ENCODE measurements at places on chromosomes 2 and 18. TPM values are rescaled to one million over a fixed set of nuclear protein-coding genes. Genes with fewer than 3 reads are reported as not detected.
A peak's percentile ranks its signal among the peaks of the same experiment; 100 is the strongest.

Gene NAT8
- total RNA-seq = not detected

Gene SPP2
- total RNA-seq = not detected

- DNase-seq = peak; percentile 27
Measured at GRCh38 chr2:99858951-99859596, 283.3 kb downstream of the AFF3 start.

DNA sequence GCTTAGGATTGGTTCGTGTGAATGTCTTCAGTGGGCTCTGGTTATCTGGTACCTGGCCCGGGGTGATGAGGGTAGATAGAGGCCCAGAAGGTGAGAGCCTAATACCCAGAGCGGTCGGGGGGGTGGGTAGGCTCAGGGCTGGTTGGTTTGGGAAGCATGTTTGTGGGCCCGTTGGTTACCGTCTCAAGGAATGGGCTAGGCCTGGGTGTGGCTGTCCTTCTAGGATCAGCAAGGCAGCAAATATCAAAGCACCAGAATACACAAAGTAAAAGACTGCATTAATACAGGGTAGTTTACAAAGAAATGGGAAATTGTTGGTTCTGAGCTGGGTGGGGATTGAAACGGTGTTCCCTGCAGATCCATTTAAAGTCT, 6.0 kb upstream of the IL1R2 start:
- DNase-seq = no peak

GRCh38 chr2:70041663-70042062, 45.6 kb upstream of the PCBP1 start:
- no peak for DNase-seq

Gene CACNB4
- 1.2 TPM for total RNA-seq

Gene UPP2
- total RNA-seq = not detected

Gene IL36G
- total RNA-seq = not detected

DNA sequence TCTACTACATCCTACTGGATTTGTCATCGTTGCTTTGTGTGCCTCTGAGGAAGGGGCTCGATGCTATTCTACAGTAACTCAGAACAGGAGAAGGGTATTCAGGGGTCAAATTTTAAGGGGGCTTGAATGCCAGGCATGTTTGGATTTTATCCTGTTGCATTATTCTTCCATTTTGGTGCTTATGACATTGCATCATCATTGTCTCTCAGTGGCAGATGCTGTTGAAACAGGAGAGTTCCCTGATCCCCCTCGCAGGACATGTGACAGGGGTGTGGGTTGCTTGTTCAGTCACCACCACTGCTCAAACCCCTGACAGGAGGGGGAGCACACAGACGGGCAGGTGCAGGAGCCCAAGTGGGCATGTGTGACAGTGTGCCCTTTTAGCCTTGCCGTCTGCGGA, 156.7 kb downstream of the SLC4A3 start:
- no peak for DNase-seq

DNA sequence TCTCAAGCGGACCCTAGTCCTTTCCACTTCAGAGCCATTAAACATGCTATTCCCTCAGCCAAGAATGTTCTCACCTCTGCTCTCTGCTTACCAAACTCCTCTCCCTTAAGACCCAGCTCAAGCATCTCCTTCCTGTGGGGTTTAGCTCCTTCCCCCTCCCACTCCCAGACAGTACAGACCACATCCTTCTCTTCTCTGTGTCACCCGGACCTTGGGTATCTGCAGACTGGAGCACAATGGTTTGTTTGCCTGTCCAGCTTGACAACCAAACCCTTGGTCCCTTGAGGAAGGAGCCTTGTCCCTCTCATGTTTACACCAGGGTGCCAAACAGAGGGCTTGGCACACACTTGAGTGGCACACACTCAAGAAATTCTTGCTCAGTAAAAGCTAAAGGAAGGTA, 4.1 kb upstream of the CD8A start:
- DNase-seq = no peak

Gene DYNAP
- total RNA-seq = not detected

GRCh38 chr2:215644233-215644897, 208.5 kb upstream of the FN1 start:
- DNase-seq = no peak

Gene MOGAT1
- total RNA-seq = not detected

Gene PRKAG3
- not detected for total RNA-seq

DNA sequence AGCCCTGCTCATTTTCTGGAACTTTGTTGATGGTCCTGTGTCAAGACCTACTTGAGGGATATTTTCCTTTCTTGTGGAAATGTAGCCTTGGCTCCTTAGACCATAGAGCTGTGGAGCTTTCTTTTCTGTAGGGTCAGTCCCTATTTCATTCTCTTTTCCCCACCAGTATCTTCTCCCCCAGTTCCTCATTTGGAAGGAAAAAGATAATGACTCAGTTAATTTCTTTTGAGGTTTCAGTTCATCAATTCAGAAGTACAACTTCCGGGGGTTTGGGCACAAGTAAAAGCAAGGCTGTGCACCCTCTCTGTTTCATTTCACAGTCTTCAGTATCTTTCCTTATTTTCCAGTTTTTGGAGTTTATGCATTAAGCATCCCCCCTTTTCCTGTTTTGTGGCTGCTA, 70.7 kb downstream of the CDC42EP3 start:
- no peak for DNase-seq

Gene LHCGR
- not detected for total RNA-seq

- no peak for DNase-seq
Measured at GRCh38 chr2:21281791-21282514, 158.2 kb downstream of the TDRD15 start.

DNA sequence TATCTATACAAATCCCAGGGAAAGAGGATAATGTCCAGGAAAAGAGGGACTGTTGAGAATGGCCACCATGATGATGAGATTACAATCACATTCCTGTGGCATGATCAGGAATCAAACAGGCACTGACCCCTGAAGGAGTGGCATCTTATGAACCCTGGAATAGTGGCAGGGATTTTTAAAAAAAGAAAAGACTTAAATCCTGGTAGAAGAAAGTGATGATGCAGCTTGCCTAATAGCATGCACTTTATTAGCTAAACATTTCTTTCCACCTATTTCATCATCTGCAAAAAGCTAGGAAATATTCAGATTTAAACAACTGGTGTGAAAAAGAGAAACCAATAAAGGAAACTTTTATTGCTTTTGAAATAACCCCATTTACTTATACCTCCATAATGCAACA, 87.2 kb upstream of the FSHR start:
- no peak for DNase-seq

Gene C2orf78
- total RNA-seq = not detected

Gene DOK1
- 85.0 TPM for total RNA-seq

DNA sequence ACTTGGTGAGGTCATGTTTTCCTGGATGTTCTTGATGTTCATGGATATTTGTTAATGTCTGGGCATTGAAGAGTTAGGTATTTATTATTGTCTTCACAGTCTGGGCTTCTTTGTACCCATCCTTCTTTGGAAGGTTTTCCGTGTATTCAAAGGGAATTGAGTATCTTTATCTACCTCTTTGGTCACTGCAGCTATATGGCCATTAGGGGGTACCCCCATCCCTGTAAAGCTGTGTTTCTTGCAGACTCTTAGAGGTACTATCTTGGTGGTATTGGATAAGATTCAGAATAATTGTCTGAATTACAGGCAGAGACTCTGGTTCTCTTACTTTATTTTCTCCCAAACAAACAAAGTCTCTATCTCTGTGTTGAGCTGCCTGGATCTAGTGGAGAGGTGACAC, 401.6 kb upstream of the FSIP2 start:
- DNase-seq = no peak

Gene TXNDC2
- 0.07 TPM for total RNA-seq

- DNase-seq = no peak
Measured at GRCh38 chr2:198968545-198968944, 489.2 kb downstream of the SATB2 start.

- no peak for DNase-seq
Measured at GRCh38 chr2:180630756-180631155, 349.6 kb upstream of the UBE2E3 start.

GRCh38 chr2:175445281-175445680, 263.8 kb upstream of the ATP5MC3 start:
- DNase-seq = no peak

GRCh38 chr2:227748079-227748478, 2.4 kb downstream of the SCYGR8 start:
- DNase-seq = no peak

DNA sequence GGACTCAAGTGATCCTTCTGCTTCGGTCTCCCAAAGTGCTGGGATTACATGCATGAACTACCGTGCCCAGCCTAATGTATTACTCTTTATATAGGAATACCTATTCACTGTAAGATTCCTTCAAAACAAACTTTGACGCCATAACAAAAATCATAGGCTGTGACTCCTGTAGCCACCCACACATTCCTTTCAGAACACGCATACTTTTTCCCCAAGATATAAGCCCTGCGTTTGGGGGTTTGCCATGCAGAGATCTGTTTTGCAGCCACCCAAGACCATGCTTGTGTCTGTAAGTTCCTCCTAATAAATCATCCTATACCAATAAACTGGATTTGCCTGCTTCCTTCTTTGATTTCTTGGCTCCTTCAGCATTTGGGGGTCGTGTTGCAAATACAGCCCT, 46.0 kb upstream of the STON1 start:
- DNase-seq = peak; percentile 68

- no peak for DNase-seq
Measured at GRCh38 chr2:188607501-188607900, 315.8 kb downstream of the GULP1 start.

DNA sequence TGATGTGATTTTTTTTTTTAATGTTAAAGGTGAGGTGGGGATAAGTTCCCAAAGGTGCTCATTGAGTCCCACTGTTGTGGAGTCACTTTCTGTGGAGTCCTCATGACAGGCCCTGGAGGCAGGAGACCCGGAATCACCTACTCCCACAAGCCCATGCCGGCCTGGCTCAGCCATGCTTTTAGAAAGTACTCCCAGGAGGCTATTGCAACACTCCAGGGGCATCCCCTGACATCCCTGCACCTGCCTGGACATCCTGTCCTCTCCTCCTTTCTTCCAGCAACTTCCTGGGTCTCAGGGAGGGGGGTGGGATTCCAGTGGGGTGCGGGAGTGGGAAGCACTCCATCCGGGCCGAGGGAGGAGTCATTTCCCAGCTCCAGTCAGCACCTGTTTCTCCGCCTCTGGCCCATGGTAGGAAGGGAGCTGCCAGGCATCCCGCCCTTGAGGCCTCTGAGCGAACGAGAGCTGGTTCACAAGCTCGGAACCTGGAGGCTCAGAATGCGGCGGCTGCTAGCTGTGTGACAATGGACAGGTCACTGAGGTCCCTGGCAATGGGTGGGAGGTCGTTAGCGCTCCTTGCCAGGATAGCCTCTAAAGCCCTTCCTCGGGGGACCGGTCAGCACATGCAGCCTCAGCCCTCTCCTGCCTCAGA, 163.9 kb upstream of the ID2 start:
- no peak for DNase-seq

- no peak for DNase-seq
Measured at GRCh38 chr2:241039416-241039815, 41.0 kb downstream of the SNED1 start.

DNA sequence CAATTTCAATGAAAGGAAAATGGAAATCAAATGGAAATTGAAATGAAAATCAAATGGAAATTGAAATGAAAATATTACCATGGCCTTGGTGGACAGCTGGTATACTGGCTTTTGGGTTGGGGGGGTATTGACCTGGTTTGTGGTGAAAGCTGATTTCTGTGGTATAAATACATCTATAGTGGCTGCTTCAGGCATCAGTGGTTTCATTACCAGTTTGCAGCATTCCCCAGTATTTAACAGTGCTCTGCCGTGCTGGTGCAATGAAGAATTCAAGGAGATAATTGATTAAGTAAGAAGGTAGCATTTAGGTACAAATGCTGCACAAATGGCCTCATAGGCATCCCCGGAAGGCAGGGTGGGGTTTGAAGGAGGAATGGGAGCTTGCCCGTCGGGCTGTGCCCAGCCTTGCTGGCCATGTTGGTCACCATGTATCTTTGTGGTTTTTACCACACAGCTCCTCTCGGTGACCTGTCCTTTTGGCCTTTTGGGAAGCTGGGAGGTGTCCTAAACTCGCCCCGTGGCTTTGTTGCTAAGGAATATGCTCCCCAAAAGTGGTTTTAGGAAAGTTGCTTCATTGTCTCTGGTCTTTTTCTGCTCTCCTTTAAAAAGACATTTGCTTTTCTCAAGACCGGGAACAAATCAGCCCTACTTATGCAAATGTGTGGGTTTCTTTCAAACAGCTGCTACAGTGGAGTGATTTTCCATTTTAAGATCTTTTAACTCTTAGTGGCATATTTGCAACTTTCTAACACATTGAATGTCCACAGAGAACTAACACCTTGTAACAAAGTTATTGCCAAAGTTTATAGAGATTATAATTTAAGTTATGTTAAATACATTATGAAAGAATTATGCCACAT, 28.6 kb downstream of the SNTG2 start:
- DNase-seq = no peak

Gene ACMSD
- total RNA-seq = not detected

- DNase-seq = no peak
Measured at GRCh38 chr18:191725-192124, 33.4 kb downstream of the USP14 start.

Gene G6PC2
- not detected for total RNA-seq

Data from uterus (tissue), 4 donors.